T-helper 17 cell (primary cell): ENCODE measurements at places on chromosomes 7 and 10.

- no peak for DNase-seq
Measured at GRCh38 chr7:110001254-110001938, 1089.5 kb upstream of the LRRN3 start.

GRCh38 chr7:74029089-74029785, 1.3 kb downstream of the ELN start:
- DNase-seq = no peak

GRCh38 chr7:137996386-137996851, 5.5 kb downstream of the CREB3L2 start:
- DNase-seq = no peak

GRCh38 chr10:10644676-10645385, 372.8 kb upstream of the CELF2 start:
- no peak for DNase-seq

GRCh38 chr10:131181456-131181855, 130.1 kb downstream of the TCERG1L start:
- DNase-seq = no peak
